ENCODE measurements at places on chromosomes 3 and 15. TPM values are rescaled to one million over a fixed set of nuclear protein-coding genes. Genes with fewer than 3 reads are reported as not detected.

RTP1 gene
- not detected for total RNA-seq

- no peak for DNase-seq
These were observed 22.2 kb upstream of the GOLIM4 start for GRCh38 chr3:168117853-168118313.

- DNase-seq: no peak
These were observed 161.1 kb upstream of the ANKRD28 start for GRCh38 chr3:15958692-15959433.

DNA sequence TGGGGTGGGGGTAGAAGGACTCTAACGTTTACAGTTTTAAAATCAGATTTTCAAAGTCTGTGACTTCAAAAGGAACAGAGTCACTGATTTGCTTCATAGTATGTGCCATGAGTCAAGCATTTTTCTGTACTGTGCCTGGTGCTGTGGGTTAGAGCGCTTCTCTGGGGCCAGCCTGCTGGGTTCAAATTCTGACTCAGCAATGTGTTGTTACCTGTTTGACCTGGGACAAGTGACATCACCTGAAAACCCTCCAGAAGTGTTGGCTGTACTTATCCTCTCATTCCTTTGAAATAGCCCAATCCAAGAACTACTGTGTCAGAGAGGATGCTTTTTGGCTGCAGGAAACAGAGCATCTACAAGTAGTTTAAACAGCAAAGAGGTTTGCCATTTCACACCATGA lies 101.7 kb downstream of the LSM3 start:
- no peak for DNase-seq

GRCh38 chr3:150867434-150867833 lies 37.8 kb downstream of the MINDY4B start:
- no peak for DNase-seq

- no peak for DNase-seq
These were observed 71.9 kb downstream of the UQCC5 start for GRCh38 chr3:52608337-52608736.

UCN2 gene
- not detected for total RNA-seq

DNA sequence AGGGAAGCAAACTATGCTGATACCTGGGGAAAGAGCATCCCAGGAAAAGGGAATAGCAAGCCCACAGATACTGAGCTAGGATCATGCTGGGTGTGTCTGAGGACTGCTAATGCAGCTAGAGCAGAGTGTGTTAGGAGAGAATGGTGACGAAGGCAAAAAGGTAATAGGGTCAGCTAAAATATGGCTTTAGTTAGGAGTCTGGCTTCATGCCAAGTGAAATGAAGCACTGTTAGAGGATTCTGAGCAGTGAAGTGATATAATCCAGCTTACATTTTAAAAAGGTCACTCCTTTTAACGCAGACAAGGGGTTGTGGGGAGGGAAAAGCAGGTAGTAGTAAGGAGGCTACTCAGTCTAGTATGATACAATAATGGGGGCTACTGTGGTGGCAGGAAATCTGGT lies 30.4 kb downstream of the SECISBP2L start:
- no peak for DNase-seq

DNA sequence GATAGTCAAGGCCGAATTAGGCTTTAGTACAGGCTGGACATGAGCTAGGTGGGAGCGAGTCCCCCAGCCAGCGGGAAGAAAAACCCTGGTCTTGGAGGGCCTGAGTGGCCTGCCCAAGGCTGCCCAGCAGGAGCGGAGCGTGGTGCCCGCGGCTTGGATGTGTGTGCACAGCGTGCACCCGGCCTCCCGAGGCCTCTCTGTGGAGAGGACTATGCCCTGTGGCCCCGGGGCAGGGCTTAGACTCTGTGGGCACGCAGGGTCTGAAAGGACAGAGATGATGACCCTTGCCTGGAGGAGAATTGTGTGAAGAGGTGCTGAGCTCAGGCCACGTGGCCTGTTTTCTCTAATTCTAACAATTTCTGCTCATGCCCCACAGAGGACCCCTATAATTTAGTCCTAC lies 124.6 kb upstream of the IQSEC1 start:
- DNase-seq: no peak

TERC gene
- total RNA-seq: 2.6 TPM

- DNase-seq: no peak
These were observed 27.1 kb downstream of the SLC12A1 start for GRCh38 chr15:48233246-48233645.

MYO1E gene
- 37.6 TPM for total RNA-seq

ALPK3 gene
- 132 TPM for total RNA-seq

CRTC3 gene
- total RNA-seq: 25.8 TPM

GRCh38 chr3:9879830-9880549 lies at the start of gene CIDEC:
TSS of gene CIDEC (minus strand) at chr3:9880253. CDS start at chr3:9878486, 1,767 bp downstream.
- peak; percentile 25 for DNase-seq

BCL2A1 gene
- total RNA-seq: 0.92 TPM

CGNL1 gene
- total RNA-seq: 10.0 TPM

CCR9 gene
- not detected for total RNA-seq

C2CD4A gene
- total RNA-seq: not detected

DNA sequence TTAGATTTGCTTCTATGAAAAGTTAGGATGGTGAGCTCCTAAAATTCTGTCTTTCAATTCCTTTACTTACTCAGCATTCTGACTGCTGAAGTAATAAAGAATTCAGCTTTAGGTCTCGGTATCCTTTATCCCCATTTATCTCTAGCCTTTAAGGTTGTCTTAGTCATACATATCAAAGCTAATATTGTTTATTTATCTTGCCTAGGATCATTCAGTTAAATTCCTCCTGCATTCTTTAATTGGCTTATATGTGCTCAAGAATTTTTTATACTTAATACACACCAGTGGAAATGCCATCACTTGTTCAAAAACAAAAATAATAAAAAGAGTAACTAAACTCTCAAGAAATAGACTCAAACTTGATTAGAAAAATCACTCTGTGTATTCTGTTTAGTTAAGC lies 507.0 kb downstream of the ZPLD1 start:
- DNase-seq: no peak

GOLGA6A gene
- not detected for total RNA-seq

EPHB1 gene
- total RNA-seq: 1.4 TPM

Data from Right ventricle myocardium inferior (tissue), 1 donor.